ENCODE measurements at places on chromosomes 3 and 15. TPM values are rescaled to one million over a fixed set of nuclear protein-coding genes. Genes with fewer than 3 reads are reported as not detected.

CLK3 gene
- 90.8 TPM for polyA plus RNA-seq

ADCY5 gene
- 12.4 TPM for polyA plus RNA-seq

HPS3 gene
- 39.3 TPM for polyA plus RNA-seq

DNA sequence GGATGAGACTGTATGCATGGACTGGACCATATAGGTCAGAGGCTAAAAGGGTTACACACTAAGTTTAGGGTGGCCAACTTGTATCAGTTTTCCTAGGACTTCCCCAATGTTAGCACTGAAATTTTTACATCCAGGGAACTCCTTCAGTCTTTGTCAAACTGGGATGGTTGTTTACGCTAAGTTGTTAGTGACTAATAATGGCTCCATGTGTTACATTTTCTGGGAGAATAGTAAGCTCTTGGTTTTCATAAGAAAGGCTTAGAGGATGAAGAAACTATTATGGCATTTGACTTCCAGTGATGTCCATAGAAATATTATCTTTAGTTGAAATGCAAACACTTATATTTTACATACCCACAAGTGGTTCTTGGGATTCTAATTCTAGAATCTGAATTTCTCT is 57.9 kb upstream of the ST3GAL6 start:
- DNase-seq = no peak

GRCh38 chr15:76345880-76346668 is 9.5 kb downstream of the ISL2 start:
- no peak for DNase-seq

DNA sequence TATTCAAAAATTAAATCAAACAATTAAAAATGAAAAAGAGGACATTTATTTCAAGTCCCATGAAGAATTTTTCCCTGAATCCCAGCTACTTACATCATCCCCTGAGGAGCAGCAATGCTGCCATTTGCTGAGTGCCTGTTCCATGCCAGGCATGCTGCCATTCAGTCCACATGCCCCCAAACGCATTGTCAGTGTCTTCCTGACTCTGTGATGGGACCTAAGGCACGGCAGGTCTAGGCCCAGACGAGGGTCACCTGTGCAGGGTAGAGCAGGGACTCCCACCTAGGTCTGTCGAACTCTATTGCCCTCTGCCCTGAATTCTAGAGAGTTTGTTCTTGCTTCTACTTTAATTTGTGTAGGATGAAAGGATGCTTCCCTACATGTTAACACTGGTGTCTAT is 7.0 kb downstream of the PSTPIP1 start:
- DNase-seq = no peak

- DNase-seq = no peak
Measured at GRCh38 chr15:62465173-62465572, 300.1 kb upstream of the C2CD4B start.

DNA sequence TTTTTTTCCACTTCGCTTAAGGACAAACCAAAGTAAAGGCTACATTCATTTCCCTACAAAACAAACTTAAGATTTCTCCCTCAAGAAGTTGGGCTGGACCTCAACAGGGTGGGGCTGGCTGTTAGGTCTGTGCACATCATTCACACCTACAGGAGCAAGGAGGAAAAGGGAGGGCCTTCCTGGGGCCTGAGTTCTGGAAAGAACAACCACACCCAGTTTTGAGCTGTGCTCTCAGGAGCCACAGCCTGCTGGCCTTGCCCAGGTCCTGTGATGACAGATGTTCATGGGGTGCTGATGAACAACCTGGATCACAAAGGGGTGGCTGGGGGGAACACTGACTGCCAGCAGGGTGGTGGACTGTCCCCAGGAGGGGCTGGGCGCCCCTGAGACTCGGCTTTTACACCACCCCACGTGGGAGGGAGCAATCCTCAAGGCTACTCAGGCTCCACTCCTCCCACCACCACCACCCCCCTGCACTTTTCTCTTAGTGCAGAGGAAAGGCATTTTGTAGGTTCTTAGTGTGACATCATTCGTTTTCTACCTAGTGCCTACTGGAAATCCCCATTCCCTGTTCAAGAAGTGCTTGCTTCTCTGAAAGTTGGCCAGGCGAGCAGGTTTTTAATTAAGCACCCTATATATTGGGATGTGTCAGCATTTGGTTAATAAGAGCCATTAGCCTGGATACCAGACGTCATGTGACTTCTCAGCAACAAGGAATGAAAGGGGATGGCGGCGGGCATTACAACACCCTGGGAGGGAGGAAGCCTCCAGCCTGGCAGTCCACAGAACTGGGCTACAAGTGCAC is 35.7 kb downstream of the CCNB2 start:
- no peak for DNase-seq

- no peak for DNase-seq
Measured at GRCh38 chr15:69480932-69481331, 28.3 kb downstream of the RPLP1 start.

DNA sequence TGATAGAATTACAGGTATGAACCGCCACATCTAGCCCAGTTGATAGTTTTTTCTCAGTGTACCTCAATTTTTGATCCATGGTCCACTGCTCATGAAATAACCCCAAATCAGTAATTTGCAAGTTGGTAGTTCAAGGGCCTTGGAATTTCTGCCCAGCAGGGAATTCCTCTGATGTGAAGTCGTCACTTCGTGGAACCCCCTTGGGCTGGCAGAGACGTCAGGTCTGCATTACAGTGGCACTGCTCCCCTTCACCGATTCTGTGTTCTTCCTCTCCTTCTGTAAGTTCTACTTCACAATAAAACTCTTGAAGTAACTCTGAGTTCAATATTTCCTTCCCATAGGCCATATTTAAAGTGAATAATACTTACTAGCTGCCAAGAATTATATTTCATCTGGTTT is 881.0 kb downstream of the OTOL1 start:
- no peak for DNase-seq

GRCh38 chr3:13008155-13008995 is 64.9 kb downstream of the IQSEC1 start:
- DNase-seq = no peak

GRCh38 chr15:100330221-100330620 is 11.6 kb downstream of the ADAMTS17 start:
- no peak for DNase-seq

DNA sequence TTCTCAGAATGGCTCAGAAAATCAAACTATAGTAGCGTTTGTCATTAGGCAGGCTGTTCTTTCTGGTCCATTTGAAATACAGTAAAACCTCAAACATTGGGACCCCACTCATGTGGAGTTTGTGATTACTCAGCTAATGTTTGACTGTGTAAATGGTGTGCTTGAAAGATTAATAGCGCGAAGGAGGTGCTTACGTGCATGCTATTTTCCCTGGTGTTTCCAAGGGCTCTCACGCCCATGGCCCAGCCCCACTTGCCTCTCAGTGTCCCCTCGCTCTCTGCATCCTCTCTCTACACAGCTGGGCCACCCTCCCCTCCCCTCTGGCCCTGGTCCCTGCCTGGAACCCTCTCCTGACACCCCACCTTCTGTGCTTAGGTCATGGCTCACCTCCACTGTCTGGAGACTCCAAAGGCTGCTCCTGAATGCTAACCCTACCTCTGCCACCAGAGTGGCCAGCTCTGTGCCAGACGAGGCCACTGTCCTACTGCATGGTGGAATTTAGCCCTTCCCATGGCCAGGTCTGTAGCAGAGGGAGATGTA is 194.2 kb downstream of the PLCL2 start:
- peak; percentile 13 for DNase-seq

DNA sequence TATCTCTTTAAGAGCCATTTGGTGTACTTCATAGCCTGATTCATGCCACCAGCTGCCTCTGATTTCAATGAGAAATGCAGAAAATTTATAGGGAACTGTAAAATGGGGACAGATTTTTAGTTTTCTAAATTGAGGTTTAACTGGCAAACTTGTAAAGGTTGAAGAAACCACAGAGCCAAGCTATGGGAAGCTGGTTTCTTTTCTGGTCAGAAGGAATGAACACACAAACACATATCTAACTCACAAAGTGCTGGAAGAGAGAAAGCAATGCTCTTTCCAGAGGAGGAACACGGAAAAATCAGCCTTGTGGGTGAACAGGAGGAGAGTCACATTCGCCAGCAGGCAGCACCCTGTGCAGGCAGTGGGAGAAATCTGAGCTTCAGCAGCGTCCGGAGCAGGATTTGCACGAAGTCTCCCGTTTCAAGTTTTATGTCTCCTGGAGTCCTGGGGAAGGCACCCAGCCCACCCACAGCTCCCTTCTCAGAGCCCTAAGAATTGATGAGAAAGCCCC is 481 bp downstream of the MASP1 start:
- DNase-seq = no peak

DNA sequence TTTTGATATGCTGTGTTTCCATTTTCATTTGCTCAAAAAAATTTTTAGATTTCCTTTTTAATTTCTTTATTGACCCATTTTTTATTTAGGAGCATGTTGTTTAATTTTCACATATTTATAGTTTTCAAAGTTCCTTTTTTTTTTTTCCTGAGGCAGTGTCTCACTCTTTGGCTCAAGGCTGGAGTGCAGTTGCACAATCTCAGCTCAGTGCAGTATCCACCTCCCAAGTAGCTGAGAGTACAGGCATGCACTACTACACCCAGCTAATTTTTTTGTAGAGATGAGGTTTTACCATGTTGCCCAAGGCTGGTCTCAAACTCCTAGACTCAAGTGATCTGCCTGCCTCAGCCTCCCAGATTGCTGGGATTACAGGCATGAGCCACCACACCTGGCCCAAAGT is 36.2 kb downstream of the PFN2 start:
- no peak for DNase-seq

- no peak for DNase-seq
Measured at GRCh38 chr3:43287500-43287873, 1.1 kb downstream of the SNRK start.

Data from right lung (tissue), 10 donors.